ENCODE measurements at places on chromosomes 3 and 15.

DNA sequence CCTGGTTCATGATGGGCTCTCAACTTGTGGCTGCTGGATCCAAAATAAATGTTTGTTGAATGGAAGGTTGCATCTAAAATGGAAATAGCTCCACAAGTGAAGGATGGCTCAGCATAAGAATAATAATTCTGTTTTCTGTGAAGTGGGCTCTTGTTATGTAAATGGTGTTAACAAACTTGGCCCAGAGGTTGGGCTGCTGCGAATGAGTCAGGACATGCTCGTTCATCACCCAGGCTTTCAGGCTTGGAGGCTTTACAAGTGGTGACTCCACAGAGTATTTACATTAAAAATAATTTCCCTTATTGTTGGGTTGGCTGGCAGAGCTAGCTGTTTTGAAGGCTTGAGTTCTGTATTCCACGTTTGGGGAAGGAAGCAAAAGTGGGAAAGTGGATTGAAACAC is 60.5 kb downstream of the ITGB5 start:
- DNase-seq, result peak; percentile 21

DNA sequence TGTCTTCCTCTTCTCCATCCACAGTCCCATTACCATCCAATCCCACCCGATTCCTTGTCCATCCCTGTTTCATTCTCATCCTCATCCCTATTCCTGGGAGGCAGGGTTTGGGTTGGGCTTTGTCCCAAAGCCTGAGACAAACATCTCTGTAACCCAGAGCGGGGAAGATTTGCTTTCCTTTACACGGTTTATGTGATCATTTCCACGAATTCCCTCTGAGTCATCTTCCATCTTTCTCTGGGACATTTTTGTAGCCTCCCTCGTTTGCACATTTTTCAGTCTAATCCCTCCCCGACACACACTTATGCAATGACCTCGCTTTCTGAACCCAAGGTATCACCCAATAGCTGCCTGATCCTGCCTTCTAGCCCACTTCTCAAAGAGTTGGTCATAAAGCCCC is 22.8 kb downstream of the DUOX2 start:
- DNase-seq, result no peak

- DNase-seq, result no peak
Measured at GRCh38 chr3:101464235-101464634, 48.8 kb downstream of the SENP7 start.

DNA sequence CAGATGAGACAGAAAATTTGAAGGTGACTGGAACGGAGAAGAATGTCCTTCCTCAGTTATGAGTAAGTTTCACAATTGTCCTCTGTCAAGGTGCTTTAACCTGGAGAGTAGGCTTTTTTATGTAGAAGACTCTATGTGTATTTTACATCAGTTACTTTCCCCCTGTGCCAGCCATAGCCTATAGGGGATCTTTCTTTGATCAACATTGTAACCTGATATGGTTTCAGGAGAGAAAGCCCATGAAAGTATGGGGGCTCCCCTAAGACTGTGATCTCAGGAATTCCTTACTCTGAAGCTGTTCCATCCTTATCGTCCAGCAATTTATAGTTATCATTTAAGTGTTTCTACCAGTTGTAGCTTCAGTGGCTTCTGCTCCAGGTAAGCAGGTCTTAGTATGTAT is 1076.3 kb upstream of the EPHA6 start:
- DNase-seq, result no peak

DNA sequence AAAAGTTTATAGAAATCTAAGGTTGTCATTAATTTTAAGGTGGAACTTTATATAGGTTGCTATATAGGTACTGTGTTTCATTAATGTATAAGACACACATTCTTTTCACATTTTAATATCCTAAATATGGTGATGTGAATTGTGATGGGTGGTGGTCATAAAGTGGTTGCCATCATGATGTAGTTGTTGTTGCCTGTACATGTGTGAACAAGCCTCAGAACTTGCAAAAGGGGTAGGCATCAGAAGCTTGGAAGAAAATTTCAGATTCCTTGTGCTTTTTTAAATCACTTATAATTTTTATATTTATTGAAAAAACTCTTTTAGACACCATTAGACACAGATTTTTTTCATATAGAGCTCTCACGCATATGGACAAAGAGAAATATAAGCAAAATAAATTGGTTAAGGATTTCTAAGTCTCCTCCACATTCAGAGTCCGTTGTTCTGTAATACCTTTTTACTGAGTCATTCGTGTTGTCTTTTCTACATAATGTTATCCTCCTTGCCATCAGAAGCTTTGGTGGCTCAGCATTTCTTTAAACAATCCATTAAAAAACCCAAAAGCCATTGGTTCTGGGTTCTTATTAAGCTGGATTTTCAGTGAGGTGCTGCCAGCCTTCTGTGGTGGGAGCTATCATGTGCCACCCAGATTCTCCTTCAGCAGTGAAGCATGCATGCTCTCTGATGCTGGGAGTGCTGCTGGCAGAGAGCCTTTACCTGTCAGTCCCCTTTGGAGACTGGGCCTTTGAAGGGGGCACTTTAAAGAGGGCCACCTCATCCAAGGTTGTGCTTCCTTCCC is 140.4 kb upstream of the GALNT15 start:
- no peak for DNase-seq

- DNase-seq, result no peak
Measured at GRCh38 chr3:146974001-146974400, 368.9 kb upstream of the PLSCR5 start.

DNA sequence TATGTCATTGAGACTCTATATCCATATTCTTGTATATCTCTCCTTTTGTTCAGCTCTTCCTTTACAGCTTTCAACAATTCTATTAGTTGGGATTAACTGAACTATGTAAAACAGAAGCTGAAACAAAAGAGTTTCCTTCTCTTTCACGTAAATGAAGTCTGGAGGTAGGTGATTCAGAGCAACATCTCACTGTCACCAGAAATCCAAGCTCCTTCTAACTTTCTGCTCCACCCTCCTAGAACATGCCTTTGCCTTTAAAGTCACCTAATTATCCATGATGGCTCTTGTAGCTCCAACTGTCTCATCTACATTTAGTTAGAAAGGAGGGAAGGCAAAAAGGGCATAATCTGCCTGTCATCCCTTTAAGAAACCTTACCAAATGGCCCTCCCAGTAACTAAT is 458.2 kb upstream of the MDFIC2 start:
- DNase-seq, result no peak

DNA sequence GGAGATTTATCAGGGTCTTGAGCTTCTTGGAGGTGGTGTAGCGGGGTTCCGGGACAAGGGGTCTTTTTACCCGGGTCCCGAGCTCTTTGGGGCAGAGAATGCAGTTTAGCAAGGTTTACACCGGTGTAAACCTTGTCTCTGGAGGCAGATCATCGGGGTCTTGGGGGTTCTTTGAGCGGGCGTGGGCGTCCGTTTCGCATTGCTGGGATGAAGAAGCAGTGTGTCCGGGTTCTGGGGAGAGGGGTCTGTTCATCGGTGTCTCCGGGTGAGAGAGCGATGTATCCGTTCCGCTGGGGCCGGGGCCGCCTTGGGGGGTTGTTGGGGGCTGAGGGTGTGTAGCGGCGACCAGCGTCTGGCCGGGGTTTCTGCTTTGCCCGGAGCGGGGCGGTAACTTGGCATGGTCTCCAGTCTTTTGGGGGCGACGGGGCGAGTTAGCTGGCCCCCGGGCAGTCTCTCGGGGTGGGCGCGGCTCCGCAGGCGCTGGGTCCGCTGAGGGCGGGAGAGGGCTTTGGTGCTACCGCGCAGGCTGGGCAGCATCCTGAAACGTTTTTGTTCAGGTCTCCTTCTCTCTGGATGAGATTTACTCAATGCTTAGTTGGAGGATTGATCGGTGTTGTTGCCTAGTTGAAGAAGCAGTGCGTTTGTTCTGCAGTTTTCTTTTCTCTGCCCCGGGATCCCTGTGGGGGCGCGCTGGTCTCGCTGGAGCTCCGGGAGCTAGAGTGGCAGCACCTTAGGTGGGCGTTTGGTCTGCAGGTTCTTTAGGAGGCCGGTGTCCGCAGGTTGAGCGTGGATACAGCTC is 843 bp downstream of the GLCE start:
- DNase-seq, result peak; percentile 13

GRCh38 chr3:120689395-120689794 is 7.4 kb upstream of the HGD start:
- DNase-seq, result no peak

DNA sequence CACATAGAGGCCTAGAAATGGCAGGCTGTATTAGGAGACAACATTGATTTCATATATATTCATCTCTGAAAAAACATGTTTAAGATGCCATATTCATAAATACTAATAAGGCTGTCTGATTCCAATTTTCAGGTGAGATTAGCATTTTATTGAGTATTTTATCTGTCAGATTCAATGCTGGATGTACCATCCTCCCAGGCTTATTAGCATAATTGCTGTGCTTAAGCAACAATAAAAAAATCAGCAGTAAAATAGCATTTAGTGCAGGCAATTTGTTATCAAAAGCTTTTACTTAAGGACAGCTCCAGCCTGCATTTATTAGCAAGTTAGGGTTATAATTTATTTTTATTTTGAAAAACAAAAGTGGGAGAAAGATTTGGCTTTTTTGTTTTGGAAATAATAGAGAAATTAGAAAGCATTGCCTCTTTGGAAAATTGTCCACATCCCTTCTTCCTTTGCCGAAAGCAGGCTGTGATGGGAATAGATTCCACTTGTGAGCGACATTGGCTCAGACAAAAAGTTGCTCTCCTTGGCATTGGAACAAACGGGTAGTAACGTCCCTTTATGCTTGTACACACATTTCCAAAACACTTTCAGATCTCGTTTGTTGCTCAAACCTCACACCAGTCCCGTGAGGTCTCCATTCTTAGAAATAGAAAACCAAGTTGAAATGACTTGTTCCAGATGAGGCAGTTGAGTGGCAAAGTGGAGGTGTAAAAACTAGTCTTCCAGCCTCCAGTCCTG is 134.0 kb downstream of the LPP start:
- no peak for DNase-seq

DNA sequence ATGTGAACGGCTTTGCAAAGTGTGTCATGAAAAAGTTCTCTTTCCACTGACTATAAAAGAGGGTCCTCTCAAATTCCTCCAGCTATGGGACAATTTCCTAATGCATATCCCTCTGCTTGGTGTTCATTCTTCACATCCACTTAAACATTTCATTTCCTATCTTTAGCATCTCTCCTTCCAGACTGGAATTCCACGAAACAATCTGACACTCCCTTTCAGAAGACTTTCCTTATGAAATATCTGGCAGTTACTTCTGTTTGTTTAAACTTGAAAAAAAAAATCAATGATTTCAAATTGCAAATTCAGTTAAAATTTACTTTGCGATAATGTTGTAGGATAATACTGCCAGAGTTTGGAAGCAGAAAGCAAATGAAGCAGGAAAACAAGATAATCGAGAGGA is 105.8 kb upstream of the SELENOK start:
- DNase-seq, result no peak

- DNase-seq, result no peak
Measured at GRCh38 chr3:155363690-155364070, 70.2 kb upstream of the STRIT1 start.

DNA sequence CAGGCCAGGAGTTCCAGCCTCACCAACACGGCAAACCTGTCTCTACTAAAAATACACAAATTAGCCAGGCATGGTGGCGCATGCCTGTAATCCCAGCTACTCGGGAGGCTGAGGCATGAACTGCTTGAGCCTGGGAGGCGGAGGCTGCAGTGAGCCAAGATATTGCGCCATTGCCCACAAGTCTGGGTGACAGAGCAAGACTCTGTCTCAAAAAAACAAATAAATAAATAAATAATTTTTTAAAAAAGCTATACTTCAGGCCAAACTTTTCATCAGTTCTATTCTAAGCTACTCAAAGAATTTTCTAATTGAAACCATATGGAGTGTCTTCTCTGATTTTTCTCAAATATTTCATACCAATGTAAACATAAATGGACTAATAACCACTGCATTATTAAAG is 43.5 kb downstream of the PHC3 start:
- DNase-seq, result no peak

DNA sequence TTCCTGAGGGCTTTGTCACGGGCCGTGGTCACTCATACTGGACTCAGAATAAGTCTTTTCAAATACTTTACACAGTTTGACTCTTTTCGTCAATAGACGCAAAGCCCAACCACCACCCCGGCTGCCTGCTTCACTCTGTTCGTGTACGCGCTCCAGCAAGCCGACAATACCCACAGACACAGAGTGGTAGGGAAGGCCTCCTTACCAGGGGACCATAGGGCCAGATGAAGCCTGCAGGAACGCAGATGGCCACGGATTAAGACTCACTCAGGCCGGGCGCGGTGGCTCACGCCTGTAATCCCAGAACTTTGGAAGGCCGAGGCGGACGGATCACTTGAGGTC is 29.7 kb downstream of the EFCAB12 start:
- peak; percentile 1 for DNase-seq

DNA sequence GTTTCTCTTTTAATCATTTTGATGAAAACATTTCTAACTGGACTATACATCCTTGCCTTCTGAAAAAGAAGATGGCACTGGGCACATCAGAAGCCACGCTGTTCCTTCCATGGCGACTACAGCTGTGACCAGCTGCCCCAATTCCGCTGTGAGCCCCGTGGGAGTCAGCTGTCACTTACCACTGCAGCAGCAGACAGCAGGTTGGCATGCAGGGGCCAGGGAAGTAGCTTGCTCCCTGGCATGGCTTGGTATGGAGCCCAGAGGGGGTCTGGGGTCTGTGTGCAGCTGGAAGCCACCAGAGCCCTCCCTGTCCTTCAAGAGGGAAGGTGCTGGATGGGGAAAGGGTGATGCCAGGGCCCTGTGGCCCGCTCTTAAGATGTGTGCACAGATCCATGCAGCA is 4.5 kb upstream of the ZXDC start:
- no peak for DNase-seq

DNA sequence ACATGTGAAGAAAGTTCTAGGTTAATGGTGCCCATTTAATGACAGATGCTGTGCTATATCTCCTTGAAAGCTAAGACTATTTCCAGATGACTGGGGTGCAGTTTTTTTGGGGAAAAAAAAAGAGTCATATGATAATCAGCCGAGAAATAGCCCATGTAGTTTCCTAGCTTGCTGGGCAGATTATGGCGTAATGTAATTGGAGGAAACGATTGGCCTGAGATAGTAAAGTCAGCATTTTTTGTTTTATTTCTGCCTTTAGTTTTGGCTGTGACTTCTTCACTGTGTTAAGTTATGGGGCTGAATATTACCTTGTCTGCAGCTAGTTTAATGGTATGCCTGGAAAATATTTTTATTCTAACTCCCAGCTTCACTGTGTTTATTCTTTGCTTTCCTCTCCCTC is 24.0 kb downstream of the PDHB start:
- DNase-seq, result no peak
